ENCODE measurements at places on chromosomes 12 and 14.

DNA sequence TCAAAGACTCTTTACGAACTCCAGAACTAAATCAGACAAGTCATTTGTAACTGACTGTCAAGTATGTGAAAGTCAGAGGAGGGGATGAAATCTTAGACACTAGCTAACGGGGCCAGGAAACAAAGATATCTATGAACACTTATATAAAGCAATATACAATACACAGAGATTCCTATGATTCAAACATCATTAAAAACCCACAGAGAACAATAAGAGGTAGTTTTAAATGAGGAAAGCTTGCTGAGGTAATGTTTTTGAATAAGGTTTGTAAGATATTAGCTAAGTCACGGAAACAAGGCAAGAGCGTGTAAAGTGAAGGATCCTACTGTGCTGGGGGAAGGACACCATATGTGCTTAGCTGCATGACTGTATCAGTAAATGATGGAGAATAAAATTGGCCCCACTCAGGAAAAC lies 36.7 kb downstream of the SAV1 start:
- DNase-seq: no peak

- DNase-seq: no peak
These were observed 29.8 kb downstream of the BRMS1L start for GRCh38 chr14:35855876-35856481.

- DNase-seq: no peak
These were observed 9.2 kb upstream of the COX6A1 start for GRCh38 chr12:120428597-120429229.

DNA sequence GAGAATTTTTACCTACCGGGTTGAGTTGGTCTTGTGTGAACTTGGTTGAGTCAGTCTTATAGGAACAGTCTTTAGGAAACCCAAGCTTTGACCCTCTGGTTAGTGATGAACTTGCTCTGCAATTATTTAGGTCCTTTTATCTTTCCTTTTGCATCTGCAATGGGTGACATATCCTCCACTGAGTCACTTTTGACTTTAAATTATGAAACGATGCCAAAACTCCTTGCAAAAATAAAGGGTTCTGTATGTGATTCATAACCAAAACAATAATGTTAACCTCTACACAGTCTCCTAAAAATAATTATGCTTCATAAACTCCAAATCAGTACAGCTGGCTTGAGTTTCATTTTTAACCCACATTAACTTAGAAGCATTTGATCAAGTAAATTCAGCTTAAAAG lies 979.4 kb downstream of the GALC start:
- no peak for DNase-seq

DNA sequence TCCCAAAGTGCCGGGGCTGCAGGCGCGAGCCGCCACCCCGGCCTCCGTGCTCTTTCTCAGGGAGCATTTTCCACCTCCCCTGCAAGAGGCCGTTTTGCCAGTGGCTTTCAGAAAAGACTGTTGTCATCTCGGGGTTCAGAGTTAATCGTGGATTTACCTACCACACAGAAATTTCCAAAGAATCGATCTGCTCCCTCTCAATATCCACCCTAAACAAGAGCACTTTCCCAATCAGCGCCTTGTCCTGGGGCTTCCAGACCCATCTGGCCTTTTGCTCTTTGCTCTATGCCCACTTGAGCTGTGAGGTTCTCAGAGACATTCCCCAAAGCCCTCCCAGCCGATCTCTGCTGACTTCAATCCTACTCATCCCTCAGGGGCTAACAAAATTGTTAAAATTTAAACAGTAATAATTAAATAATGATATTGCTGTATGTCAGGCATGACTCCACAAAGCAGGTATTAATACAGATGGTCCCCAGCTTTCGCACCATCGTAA lies 86.6 kb downstream of the NINJ2 start:
- no peak for DNase-seq

DNA sequence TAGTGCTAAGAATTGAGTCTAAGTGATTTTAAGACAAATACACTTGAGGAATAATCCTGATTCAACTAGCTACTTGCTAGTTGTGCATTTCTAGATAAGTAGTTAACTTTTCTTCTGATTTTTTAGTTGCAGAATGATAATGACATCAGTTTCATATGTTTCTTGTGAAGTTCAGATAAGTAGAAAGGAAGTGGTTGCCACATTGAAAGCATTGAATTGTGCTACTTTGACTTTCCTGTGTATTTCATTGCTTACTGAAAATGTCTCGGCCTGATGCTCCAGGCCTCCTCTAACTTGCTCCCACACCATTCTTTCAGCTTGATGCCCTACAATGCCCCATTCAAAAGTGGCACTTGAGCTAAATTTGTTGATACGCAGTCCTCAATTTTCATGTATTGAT lies 980.0 kb downstream of the TMTC2 start:
- no peak for DNase-seq

GRCh38 chr12:49696723-49697122 lies 10.5 kb downstream of the FMNL3 start:
- DNase-seq: no peak

DNA sequence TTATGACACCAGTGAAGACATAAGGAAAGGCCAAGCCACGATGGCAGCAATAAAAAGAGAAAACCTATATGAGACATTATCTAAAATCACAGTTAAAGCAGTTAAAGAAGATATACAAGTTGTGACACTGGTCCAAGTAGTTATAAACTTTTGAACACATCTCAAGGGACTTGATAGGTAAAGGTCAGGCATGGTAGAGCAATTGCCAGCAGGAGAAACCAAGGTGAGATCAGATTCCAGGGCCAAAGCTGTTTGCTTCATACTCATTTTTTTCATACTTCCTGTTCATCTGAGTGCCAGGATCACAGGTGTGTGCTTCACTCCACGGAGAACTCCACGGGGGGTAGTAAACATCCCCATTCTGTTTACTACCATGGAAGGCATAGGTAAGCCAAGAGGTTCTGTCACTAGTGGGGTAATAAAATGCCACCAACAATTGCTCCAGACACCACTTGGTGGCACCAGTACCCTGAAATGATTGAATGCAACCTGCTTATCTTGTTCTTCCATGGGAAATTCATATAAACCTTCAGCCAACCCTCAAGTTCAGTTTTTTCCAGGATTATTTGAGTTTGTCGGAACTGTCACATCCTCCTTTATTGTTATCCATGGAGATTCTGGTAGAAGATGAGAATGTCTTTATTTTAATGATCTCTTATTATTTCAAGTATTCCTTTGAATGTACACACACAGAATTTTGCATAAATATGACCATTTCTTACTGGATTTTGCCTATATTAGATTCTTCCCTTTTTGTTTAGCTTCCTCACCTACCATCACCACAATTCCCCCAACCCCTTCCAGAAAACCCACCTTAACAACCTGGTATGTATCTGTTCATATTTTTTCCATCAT lies 59.2 kb upstream of the TSPAN8 start:
- DNase-seq: no peak

DNA sequence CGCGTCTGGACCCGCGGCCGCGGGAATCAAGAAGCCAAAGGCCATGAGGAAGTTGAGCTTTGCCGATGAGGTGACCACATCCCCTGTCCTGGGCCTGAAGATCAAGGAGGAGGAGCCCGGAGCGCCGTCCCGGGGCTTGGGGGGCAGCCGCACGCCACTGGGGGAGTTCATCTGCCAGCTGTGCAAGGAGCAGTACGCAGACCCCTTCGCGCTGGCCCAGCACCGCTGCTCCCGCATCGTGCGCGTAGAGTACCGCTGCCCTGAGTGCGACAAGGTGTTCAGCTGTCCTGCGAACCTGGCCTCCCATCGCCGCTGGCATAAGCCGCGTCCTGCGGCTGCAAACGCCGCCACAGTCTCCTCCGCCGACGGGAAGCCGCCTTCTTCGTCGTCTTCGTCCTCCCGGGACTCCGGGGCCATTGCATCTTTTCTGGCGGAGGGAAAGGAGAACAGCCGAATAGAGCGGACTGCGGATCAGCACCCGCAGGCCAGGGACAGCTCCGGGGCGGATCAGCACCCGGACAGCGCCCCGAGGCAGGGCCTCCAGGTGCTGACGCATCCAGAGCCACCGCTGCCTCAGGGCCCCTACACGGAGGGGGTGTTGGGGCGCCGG lies 1.0 kb downstream of the INSM2 start:
- DNase-seq: no peak

DNA sequence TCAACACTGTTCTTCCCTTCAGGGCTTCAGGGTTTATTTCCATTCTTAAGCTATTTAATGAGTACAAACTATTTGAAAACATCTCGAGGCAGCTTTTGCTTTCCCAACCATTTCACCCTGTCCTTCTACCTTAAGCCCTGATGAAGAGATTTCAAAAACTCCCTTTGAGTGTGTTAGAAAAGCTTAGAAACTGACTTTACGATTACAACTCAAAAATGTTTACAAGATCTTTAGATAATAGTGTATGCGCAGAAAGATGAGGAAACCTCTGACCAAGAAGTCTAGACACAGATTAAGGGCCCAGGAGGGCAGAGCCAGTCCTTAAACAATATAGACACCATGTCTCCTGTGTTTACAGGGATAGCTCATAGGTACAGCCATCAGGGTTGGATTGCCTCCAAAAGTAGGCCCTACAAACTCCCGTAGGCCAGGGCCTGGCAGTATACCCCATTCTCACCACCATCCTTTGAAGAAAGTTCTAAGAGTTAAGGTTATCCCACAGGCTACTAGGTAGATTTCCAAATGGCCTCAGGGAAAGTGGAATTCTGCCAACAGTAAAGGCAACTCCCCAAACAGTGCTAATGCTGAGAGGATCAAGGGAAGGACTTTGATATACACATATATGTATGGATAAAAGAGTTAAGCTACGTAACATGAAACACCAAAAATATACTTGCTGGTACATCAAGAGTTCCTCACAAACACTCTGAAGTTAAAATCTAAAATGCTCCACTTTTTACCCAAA lies 11.4 kb upstream of the SOS2 start:
- DNase-seq: no peak

DNA sequence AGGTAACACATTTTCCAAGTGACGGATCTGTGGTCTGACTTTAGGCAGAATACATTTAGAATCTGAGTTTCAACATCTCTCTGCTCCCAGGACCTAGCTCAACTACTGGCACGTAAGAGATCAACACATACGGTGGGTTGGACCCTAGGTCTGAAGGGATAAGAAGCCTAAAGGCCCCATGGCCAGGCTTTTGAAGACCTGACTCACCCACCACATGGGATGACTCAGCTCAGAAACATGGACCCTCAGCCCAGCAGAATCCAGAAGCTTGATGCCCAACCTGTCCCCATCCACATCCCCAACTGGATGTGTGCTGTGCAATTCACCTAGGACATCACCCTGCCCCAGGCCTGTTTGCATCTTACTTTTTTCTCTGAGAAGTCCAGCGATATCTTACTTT lies 770.2 kb downstream of the BCL11B start:
- DNase-seq: no peak

GRCh38 chr14:80491650-80492049 lies 280.3 kb upstream of the DIO2 start:
- no peak for DNase-seq

Data from stimulated activated CD4-positive, alpha-beta T cell treated with anti-CD3 and anti-CD28 coated beads, Interleukin-12 subunit alpha, Interleukin-12 subunit beta, amount 100 ng/mL, for 48 hours (primary cell).